GF-D8 (cell line): ENCODE measurements at places on chromosomes 4 and X.

- peak; percentile 9 for DNase-seq
Measured at GRCh38 chrX:101452056-101452455, 33.2 kb upstream of the ARMCX4 start.

GRCh38 chrX:104913348-104913747, 307.1 kb downstream of the TEX13A start:
- no peak for DNase-seq

- peak; percentile 32 for DNase-seq
Measured at GRCh38 chr4:157043131-157043530, 32.8 kb upstream of the GLRB start.

DNA sequence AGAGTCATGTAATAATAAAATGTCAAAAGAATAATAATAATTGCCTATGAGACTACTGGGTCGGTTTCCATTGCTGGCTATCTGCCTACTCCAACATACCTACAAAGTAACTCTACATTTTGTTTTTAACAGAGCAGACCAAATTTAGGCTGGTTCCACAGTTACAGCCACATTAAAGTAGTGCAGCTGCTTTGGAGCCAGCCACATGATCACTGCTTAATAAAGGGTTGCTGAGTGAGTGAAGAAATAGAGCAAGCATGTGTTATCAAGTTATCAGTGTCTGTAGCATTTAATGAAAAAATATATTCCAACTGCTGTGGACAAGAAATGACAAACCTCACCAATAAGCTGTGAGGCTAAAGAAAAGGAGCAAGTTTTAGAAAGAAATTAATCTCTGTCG, 782.3 kb downstream of the PCDH18 start:
- no peak for DNase-seq

DNA sequence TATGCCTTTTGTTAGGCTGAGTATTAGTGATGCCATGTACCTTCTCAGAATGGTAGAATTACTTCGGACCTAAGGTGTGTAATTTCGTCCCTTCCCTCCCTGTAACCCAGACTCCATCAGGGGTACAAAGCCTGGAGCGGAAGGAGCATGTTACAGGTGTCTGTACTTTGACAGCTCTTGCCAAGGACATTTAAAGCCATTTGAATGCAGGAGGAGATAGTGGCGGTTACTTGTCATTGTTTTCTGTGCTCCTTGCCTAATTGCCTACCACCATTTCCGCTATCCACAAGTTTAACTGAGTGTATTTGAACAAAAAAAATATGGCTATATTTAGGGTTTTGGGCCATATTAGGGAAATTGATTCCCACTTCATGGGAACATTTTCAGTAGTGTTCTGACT, 1.8 kb downstream of the FNIP2 start:
- no peak for DNase-seq

GRCh38 chrX:110407910-110408545, 49.4 kb downstream of the RTL9 start:
- DNase-seq: no peak

DNA sequence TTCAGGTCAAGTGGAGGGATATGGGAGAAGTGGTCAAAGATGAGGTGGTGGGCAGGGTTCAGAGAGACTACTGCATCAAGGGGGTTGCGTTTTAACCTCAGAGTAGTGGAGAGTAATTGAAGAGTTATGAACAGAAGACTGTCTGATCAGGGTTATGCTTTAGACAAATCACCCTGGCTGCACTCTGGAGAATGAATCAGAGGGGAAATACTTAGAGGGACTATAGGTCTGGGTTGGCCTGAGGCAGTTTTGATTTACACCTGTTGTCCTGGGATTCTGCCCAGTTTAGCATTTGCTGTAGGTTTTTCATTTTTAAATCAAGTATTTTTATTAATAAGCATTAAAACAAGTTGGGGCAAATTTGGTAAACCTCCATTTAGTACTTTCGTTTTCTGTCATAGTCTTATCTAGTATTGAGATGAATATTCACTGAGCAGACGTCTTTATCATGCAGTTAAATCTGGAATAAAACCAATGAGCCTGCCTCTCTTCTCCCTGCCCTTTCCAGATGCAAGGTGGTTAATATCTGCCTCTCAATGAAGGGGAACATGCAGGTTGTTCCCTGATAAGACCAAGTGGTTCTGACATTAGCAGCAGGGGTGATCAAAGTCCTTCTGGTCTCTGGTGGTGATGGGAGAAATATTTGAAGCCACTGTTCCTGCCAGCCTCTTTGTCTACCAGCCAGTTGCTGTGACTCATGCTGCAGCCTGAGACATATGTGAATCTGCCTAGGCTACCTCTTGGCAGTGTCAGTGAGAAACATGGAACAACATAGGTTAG, 116.0 kb upstream of the RPS6KA3 start:
- DNase-seq: no peak

GRCh38 chrX:26889574-26889973, 573.6 kb downstream of the PPP4R3C start:
- DNase-seq: no peak

GRCh38 chrX:119695535-119696050, 2.6 kb upstream of the SEPTIN6 start:
- no peak for DNase-seq

GRCh38 chr4:162111078-162111477, 52.7 kb downstream of the FSTL5 start:
- DNase-seq: no peak

DNA sequence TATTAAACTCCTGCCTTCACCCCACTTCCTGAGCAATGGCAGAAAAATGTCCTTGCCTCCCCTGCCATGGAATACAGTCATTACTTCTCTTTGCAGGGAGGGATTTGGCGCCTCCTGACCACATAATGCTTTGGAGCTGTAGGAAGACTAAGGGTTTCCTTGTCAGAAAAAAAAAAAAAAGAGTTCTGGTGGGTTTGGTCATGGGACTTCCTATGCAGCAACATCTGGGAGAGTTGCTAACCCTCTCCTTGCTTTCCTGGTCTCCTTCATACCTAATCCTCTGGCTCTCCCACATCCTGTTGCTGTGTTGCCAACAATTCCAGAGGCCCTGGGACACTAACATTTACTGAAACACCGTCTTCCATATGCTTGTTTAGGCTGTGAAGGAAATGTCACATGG, 75.1 kb upstream of the MBNL3 start:
- DNase-seq: no peak

- DNase-seq: no peak
Measured at GRCh38 chr4:144564358-144564757, 81.6 kb upstream of the HHIP start.

GRCh38 chr4:57132743-57133137, 22.6 kb upstream of the IGFBP7 start:
- DNase-seq: no peak

DNA sequence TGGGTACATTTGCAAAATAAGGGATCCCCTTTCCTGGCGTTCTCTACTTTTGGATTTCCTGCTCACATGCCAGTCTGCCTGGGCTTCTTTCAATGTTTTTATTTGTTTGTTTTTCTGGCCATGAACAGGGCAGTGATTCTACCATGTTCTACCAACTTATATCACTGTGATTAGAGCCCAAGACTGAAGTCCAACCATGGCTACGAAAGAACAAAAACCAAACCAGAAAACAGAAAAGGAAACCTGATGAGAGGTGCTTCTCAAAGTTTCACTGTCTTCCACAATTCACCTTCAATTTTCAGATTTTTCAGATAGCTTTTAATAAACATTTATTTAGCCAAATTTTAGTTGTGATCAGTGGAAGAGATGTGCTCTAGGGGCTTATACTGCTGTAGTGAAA, 187.6 kb upstream of the TACR3 start:
- no peak for DNase-seq

GRCh38 chr4:167713756-167714155, 378.6 kb upstream of the ANXA10 start:
- no peak for DNase-seq

DNA sequence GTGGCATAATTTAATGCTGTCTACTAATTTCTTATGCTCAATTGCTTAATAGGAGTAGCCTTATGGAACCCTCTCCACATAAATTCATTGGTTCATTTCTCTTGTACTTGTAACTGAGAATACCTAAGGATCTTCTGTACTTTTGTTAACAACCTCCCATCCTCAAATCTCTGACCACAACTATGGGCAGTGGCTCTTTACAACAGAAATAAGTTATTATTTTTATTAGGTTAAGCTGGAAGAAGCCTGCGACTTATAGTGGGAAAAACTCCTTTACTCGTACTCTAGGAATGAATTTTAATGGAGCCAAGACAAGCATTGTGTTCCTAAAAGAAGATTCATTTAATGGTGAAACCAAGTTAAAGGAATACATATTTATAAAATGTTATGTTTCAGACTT, 337.1 kb upstream of the CTSO start:
- DNase-seq: no peak
